ENCODE measurements at places on chromosomes 12 and 14. TPM values are rescaled to one million over a fixed set of nuclear protein-coding genes. Genes with fewer than 3 reads are reported as not detected.

Gene EXOC3L4
- 0.68 TPM for total RNA-seq

Gene FOXA1
- total RNA-seq: not detected

GRCh38 chr12:1922075-1922709 lies 3.7 kb upstream of the CACNA2D4 start:
- no peak for DNase-seq

DNA sequence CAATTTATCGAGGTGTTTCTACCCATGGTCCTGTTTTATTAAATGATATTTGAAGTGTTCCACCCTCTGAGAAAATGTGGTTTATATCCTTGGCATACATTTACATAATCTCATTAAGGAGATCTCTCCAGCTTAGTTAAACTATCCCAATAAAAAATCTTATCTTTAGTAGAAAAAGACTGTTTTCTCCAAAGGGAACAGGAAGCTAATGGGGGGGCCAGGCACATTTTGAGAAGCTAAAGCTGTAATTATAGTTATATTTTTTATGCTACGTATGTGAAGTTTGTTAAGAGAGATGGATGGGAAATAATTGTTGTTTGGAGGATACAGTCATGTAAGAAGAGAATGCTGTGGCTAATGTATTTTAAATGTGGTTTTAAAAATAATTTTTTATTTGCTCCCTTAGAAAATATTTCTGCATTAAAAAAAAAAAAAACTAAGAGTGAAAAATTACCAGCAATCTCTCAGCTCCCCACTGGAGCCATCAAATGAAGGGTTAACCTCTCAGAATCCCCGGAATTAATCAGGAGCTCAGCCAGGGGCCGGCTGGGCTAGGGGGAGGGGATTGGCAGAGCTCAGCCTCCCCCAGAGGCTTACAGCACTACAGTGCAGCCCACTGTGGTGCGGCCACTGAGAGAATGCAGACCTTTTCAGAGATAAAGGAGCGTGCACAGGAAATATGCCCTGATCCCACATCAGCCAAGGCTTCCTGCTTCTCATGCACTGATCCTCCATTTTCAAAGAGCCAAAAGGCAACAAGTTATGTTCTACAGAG lies 185.8 kb downstream of the EGLN3 start:
- DNase-seq: no peak

DNA sequence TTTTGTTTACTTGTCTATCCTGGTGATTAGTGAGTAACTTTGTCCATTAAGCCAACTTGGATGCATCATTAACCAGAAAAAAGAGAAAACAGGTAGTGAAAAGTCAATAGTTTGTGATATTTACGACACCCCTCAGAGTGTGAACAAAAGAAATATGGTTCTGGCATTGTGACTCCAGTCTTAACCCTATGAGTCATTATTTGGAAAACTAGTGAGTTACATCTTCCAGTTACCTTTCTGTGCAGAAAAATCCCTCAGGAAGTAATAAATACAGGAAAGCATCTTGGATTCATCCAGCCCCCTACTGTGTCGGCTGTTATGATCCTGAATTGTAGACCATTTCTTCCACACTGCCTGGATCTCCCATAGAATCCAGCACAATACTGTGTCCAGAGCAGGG lies 379.1 kb downstream of the GALC start:
- DNase-seq: no peak

DNA sequence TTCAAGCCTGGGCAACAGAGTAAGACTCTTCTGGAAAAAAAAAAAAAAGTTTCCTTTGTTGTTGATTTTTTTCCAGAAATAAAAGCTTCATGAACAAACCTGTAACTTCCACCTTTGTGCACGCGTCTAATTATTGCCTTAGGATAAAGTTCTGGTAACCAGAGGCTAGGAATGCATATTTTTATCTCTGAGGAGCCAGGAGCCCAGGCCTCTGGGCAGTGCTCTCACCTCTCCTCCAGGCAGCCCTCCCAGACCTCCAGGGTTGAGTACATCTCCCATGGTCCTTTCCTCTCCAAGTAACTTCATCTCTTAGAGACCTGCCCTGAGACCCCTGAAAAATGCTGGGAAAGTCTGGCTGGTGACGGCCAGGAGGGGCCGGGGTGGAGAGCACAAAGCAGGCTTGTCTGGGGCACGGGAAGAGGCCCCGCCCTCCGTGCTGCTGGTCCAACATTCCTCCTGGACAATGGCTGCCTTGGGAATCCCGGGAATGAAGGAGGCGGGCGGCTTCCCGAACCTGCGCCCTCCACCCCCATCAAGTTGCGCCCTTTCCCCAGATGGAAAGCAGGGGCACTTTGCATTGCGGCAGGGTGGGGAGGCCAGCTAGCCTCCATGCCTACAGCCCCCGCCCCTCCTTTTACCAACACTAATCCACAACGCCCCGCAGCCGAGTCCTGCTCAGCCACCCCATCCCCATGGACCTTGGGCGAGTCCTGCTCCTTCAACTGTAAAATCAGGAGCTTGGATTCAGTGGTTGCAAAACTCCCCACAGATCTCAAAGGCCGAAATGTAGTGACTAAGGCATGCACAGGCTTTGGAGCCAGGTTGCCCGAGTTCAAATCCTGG lies 7.3 kb upstream of the FIGNL2 start:
- no peak for DNase-seq

Data from aorta (tissue), 5 donors.